ENCODE measurements at places on chromosomes 4 and X.
A peak's percentile ranks its signal among the peaks of the same experiment; 100 is the strongest.

GRCh38 chr4:105843941-105844340 lies 51.3 kb upstream of the NPNT start:
- no peak for DNase-seq

GRCh38 chr4:7662507-7662846 lies 227.7 kb upstream of the PSAPL1 start:
- DNase-seq, result no peak

- DNase-seq, result no peak
Measured at GRCh38 chr4:37326852-37327251, 82.3 kb downstream of the NWD2 start.

DNA sequence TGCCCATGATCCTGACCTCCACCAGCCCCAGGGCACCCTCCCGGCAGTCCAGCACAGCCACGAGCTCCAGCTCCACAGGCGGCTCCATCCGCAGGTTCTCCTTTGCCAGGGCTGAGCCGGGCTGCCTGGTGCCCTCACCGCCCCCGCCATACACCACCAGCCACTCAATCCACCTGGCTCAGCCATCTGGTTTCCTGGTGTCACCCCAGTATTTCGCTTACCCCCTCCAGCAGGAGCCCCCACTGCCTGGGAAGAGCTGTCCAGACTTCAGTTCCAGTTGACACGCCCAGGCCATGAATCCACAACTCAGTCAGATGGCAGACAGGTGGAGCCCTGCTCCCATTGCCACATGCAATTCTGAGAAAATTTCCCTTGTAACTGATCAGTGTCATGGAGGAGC lies 3.9 kb downstream of the SHISA3 start:
- no peak for DNase-seq

- DNase-seq, result no peak
Measured at GRCh38 chrX:113275804-113276203, 435.2 kb upstream of the AMOT start.

DNA sequence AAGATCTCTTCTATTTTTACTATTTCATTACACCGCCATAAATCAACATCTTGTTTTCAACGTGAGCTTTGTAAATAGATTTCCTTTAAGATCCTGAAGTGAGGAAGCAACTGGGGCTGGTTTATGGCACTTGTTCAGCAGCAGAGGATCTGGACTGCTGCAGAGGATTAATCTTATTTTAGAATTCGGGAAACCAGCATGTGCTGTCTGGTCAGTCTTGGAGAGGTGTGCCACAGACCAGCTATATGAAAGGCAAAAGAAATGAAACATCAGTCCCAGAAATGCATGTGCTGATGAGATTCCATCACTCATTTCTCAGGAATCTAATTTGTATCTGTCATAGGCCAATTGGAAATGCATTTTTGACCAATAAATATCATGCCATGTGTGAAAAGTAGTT lies 23.4 kb downstream of the PRDM8 start:
- no peak for DNase-seq

DNA sequence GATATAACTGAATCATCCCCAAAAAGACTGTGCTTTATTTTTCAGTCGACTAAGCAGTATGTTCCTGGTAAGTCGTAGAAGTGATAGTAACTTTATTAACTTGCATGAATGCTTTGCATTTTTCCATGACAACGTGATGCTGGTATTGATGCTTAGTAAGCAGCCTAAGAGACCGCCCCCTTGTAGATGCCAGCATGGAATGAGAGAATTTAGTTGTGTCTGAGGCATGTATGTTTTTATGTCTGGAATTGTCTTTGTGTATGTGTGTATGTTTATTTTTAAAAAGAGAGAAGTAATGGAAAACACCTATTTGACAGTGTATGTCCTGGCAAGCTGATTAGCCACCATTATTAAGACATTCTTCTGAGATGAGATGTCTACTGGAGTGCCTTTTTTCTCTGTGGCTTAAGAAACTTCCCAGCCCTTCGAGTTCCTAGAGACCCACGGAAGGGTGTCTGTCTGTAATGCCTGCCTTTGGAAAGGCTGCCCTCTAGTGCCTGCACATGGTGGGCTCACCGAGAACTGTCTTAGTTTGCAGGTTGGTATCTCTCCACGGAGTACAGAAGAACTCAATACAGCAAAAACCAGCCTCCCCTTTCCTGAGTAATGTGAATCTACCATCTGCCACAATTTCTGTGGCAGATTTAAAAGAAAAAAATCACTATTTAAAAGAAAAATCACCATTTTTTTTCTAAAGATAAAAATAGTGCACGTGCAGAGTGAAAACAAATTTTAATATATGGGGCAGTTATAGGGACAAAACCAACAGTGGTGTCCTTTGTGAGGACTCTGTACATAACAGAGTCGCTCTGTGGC lies 85.9 kb downstream of the AASDH start:
- peak; percentile 74 for DNase-seq

DNA sequence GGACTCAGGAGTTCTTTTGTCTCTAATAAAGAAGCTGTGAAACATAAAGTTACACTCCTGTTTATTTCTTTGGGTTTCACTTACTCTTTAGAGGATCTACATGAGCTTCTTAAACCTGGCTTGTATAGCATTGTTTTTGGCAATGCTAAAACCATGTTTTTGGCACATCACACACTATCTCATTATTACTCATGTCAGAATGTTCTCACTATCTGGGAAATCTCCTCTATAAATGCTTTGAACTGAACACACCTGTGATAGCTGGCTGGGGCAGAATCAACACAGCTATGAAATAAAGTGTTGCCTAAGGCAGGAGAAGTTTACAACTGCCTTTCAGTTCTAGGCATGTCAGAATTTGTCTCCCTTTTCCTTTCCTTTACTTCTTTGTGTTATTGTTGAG lies 52.6 kb downstream of the SULT1B1 start:
- DNase-seq, result no peak

DNA sequence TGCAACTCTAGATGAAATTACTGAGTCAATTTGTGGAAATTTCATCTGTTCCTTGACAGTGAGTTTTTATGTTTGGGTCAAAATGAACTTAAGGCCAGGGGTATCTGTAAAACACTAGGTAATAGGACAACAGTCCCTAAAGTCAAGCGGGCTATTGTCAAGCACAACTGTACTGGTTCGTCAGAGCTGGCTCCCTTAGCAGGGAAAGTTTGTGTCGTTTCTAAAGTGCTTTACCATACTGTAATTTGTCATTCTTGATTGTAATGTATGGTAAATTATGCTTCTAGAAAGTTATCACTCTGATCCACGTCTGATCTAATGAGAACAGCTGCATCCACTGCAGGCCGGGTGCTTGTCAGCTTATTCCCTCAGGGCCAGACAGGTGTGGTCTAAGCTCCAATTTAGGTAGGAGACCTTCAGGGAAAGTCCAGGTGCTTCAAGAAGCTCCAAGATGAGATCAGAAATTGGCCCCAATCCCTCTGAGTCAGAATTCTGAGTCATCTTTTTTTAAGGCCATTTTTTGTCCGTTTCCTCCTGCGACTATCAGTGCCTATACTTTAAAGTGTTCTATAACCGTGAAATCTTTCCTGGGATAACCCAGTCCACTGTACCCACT lies 92.2 kb downstream of the PALLD start:
- peak; percentile 62 for DNase-seq

DNA sequence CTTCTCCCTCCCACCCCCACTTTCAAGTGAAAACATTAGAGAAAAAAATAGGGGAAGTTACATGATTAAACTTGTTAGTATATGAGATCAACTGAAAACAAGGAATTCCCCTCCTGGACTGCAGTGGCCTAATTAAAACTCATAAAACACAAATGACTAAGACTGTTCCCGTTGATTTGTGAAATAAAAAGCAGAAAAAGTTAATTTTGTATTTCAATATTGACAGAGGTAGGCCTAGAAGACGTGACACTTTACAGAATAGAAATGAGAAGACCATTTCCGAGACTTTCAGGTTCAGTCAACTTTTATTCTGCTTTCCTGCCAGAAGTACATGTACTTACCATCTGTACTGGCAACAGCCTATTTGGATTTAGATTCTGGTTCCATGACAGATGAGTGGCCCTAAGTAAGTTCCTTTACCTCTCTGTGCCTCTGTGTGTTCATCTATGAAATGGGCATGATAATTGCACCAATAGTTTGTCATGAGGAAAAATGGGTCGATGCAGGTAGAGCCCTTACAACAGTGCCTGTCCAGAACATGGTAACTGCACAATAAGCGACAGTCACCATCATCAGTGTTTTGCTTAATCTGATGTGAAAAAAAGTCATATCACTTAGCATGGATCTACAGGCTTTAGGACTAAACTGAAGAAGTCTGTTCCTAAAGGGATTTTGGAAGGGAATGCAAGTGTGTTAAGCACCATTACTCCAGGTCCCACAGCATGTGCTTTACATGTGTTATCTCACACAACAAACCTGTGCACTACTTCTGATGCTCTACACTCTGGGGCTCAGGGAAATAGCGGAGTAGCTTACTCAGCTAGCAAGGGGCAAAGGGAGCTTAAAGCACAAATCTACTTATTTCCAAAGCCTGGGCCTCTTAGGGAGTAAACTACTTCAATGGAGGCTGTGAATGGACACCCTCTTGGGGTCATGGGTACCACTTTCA lies 562.3 kb upstream of the DIPK2B start:
- no peak for DNase-seq

- no peak for DNase-seq
Measured at GRCh38 chrX:110584083-110584482, 211.5 kb downstream of the CHRDL1 start.

DNA sequence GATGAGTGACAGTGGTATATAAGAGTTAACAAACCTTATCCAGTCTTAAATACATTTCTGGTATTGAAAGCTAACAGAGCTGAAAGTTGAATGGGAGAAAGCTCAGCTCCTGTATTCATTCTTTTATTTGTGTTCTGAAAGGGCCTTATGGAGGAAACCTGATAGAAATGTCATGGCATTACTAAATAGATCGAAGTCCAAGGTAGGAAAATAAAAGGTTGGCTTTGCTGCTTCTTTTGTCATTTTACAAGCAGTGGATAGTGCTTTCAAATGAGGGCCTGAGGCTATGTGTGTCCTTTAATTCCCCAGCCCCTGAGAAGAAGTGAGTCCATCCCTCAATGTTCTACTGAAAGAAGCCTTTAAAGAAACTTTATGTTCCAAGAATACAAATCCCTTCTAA lies 974.3 kb upstream of the INTU start:
- DNase-seq, result no peak

GRCh38 chr4:168516841-168517240 lies 20.0 kb downstream of the PALLD start:
- DNase-seq, result no peak

DNA sequence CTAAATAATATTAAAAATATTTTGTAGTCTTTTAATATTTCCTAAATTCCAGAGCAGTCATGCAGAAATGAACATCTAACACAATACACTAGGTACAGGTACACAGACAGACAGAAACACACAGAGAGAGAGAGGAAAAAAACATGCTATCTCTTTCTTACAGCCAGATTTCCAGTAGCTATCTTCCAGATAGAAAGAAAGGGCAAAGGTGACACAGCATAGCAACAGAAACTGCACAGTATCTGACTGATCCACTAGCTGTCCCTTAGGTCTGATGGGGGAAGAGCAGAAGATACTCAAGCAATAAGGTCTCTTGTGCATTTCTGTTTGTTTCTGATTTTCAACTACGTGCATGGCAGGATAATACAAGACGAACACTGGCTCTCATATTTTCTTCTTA lies 7.8 kb downstream of the FBXW7 start:
- DNase-seq, result no peak

DNA sequence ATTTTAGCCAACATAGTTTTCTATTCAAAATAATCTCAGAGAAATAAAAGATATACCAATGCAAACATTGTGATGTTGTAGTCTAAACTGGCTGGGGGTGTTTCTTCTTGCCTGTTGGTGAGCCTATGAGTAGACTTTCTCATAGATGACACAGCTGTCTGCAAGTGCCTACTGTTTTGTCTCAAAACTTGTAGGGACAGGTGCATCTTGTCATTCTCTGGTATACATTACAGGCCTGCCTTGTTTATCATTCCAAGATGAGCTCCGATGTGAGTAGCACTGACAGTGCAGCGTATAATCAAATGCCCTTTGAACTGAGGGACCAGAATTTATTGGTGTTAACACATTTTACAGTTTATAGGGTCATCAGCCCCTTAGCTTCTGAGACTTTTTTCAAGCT lies 353.8 kb downstream of the PRDM5 start:
- no peak for DNase-seq

GRCh38 chr4:11534623-11535302 lies 106.1 kb upstream of the HS3ST1 start:
- no peak for DNase-seq

- peak; percentile 37 for DNase-seq
Measured at GRCh38 chr4:112145326-112145789, at the start of gene FAM241A. FAM241A (plus strand) TSS chr4:112145454; CDS start chr4:112145581, 127 bp downstream.

GRCh38 chr4:10196191-10196590 lies 79.6 kb upstream of the WDR1 start:
- no peak for DNase-seq

GRCh38 chr4:155161357-155161756 lies 47.1 kb upstream of the NPY2R start:
- no peak for DNase-seq

DNA sequence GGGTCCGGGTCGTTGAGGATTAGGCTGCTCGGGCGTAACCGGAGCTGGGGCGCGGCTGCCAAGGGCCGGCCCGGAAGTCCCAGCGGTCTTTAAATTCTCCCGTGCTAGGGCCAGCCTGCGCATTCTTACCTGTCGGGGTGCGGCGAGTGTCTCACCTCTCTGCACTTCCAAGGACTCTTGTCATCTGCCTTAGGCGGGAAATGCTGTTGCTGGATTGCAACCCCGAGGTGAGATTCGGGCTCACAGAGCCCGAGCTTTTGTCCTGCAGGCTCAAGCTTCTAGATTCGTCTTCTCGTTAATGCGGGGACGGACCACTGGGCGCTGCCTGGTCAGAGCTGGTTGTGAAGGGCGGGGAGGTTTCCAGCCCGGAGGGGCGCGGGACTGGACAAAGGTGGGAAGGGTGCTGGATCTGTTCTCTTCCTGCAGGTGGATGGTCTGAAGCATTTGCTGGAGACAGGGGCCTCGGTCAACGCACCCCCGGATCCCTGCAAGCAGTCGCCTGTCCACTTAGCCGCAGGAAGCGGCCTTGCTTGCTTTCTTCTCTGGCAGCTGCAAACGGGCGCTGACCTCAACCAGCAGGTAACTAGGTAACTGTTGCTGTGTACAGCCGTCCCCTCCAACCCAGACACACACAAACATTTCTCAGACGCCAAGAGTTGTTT lies at the start of gene ANKRD37:
ANKRD37 (plus strand) TSS at position 118 of the 662 bp plus-strand sequence; CDS start at position 201, 83 bp downstream.
- DNase-seq, result no peak
